ENCODE measurements at places on chromosomes 1 and 21. TPM values are rescaled to one million over a fixed set of nuclear protein-coding genes. Genes with fewer than 3 reads are reported as not detected.
A peak's percentile ranks its signal among the peaks of the same experiment; 100 is the strongest.

GRCh38 chr1:230125640-230126528 is 58.8 kb downstream of the GALNT2 start:
- DNase-seq: no peak
- H3K4me1 ChIP-seq: peaks cover 48% of the 10 kb centered on the region
- no peaks in the 10 kb centered on the region for H3K27me3 ChIP-seq
- H3K36me3 ChIP-seq: no peaks in the 10 kb centered on the region

DNA sequence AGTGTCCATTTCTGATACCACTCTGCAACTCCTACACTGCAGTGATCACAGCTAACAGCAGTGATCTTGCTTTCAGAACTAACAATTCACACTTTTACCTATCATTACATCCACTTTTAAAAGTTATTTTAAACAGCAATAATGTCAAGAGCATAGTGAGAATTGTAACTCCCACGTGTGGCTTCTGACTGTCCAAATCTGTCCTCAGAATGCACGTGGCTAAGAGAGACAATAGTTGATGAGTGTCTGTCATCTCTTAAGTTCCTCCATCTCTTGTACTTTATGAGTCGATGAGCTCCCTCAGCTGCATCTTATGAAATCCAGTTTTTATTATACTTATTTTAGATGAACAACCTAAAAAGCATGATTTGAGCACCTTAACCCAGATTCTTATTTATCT is 16.5 kb upstream of the CFHR5 start:
- no peak overlapping the region for H3K27ac ChIP-seq
- H3K4me3 ChIP-seq: no peak overlapping the region
- H3K4me1 ChIP-seq: no peaks in the 10 kb centered on the region
- no peaks in the 10 kb centered on the region for H3K36me3 ChIP-seq
- DNase-seq: no peak

GRCh38 chr1:216562383-216562782 is 139.1 kb upstream of the USH2A start:
- H3K27ac ChIP-seq: no peak overlapping the region
- no peak overlapping the region for H3K4me3 ChIP-seq
- DNase-seq: no peak
- H3K36me3 ChIP-seq: no peaks in the 10 kb centered on the region

GRCh38 chr1:225462714-225463574 is 35.1 kb upstream of the LBR start:
- no peaks in the 10 kb centered on the region for H3K27me3 ChIP-seq
- no peak for DNase-seq
- no peaks in the 10 kb centered on the region for H3K4me1 ChIP-seq
- no peaks in the 10 kb centered on the region for H3K36me3 ChIP-seq
- no peak overlapping the region for H3K27ac ChIP-seq

DNA sequence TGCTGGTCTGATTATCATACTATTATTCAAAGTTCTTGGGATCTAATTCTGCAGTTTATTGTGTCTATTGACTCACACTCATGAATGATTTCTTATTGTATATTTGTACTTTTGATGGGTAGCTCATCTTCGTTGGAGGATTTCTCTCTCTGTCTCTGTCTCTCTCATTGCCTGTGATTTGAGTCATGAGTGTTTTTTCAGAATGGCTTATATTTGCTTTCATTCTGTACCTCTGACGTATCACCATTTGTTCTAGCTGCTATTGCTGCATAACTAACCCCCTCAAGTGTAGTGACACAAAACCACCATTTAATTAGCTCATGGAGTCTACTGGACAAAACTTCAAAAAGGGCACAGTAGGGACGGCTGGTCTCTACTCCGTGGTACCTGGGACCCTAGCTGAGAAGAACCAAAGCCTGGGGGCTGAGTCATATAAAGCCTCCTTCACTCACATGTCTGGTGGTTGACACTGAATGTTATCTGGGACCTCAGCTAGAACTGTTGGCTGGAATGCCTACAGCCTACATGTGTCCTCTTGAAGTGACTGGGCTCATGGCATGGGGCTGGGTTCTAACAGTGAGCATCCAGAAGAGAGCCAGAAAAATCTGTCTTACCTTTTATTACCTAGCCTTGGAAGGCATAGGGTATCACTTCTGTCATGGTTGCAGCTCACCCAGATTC is 44.2 kb downstream of the TBX19 start:
- no peaks in the 10 kb centered on the region for H3K27me3 ChIP-seq
- no peaks in the 10 kb centered on the region for H3K36me3 ChIP-seq
- H3K4me1 ChIP-seq: no peaks in the 10 kb centered on the region
- no peak overlapping the region for H3K27ac ChIP-seq

DNA sequence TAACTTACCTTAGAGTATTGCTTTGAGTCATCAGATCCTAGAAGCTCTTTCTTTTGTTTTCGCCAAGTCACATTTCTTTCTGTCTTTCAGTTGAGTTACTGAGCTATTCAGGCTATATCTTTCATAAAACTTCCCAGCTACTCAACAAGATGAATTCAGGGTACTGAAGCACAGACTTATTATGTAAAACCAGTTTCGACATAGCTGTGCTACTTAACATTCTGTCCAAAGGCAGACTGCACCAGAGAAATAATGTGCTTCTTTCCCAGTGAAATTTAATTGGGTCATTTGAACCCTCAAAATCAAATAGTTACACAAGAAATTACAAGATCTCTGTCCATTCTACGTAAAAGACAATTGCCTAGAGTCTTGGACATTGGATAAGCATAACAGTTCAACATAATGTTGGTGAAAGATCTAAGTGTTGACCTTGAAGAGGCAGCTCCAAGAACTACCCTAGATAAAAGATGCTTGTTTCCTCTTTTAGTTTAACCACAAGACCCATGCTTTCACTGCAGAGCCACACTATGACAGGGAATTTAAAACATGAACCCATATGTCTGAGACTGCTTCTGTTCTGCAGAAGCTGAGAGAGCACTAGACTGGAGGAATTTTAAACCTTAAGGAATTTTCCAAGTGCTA is 163.2 kb downstream of the LRRC40 start:
- no peaks in the 10 kb centered on the region for H3K4me1 ChIP-seq
- H3K27me3 ChIP-seq: no peaks in the 10 kb centered on the region
- no peak overlapping the region for H3K4me3 ChIP-seq
- H3K36me3 ChIP-seq: no peaks in the 10 kb centered on the region
- no peak for DNase-seq

DNA sequence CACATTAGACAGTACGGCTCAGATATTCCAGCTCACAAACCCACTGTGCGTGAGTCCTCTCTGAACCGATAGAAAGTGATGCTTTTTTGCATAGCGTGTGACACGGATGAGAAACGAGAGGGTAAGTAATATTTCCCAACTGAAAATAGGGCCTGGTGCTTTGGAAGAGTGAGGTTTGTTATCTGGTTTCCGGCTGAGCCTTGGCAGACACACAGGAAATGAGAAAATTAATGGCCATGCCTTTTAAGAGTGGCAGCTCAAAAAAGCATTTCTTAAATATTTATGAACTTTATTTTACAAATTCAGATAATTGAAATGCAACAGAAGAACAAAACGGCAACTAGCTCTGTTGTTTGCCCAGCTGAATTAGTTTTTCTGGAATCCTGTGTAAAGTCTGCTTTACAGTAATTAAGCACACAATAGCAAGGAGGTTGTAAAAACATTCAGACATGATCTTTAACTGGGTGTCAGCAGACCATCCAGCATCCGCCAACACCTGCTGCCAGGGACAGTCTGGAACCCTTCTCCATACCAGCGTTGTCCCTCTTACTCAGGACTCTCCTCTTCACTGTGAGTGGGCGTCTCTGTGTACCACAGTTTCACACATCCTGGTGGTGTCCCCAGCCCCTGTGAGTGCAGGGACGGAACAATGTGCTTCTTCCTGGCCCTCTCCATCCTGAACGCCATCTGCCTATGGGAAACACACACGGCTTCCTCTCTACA is 155.4 kb downstream of the PGBD5 start:
- H3K27me3 ChIP-seq: no peaks in the 10 kb centered on the region
- no peaks in the 10 kb centered on the region for H3K36me3 ChIP-seq
- H3K4me3 ChIP-seq: no peak overlapping the region
- H3K4me1 ChIP-seq: peaks cover 14% of the 10 kb centered on the region
- no peak for DNase-seq

DNA sequence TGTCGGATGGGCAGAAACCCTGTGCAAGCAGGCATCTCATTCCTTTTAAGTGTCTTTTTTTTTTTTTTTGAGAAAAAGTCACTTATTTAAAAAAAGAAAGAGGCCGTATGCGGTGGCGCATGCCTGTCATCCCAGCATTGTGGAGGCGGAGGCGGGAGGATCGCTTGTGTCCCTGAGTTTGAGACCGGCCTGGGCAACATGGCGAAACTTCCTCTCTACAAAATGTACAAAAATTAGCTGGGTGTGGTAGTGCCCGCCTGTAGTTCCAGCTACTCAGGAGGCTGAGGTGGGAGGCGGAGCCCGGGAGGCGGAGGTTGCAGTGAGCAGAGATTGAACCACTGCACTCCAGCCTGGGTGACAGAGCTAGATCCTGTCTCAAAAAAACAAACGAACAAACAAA is 1.7 kb downstream of the GPR137B start:
- DNase-seq: peak; percentile 12
- no peaks in the 10 kb centered on the region for H3K36me3 ChIP-seq
- H3K4me1 ChIP-seq: peaks cover 25% of the 10 kb centered on the region
- H3K27me3 ChIP-seq: no peaks in the 10 kb centered on the region
- H3K27ac ChIP-seq: no peak overlapping the region

DNA sequence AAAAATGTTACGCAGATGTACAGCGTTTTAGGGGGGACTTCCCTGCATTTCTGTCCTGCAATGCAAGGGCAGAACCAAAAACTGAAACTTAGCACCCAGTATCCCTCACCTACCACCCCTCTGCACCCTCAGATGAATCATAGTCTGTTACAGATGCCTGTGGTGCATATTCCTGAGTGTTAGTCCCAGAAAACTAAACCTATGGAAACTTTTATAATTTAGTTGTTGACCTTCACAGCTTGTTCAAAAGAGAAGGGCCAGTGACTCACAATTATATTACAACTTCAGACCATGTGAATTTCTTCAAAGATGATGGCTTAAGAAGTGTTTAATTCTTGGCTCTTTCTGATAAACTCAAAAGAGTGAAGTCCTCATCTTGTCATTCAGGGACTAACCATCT is 5.8 kb downstream of the PTGER3 start:
- H3K36me3 ChIP-seq: no peaks in the 10 kb centered on the region
- no peak overlapping the region for H3K27ac ChIP-seq
- no peak for DNase-seq
- H3K4me3 ChIP-seq: no peak overlapping the region
- H3K4me1 ChIP-seq: peaks cover 5% of the 10 kb centered on the region
- peaks cover 2% of the 10 kb centered on the region for H3K27me3 ChIP-seq

DNA sequence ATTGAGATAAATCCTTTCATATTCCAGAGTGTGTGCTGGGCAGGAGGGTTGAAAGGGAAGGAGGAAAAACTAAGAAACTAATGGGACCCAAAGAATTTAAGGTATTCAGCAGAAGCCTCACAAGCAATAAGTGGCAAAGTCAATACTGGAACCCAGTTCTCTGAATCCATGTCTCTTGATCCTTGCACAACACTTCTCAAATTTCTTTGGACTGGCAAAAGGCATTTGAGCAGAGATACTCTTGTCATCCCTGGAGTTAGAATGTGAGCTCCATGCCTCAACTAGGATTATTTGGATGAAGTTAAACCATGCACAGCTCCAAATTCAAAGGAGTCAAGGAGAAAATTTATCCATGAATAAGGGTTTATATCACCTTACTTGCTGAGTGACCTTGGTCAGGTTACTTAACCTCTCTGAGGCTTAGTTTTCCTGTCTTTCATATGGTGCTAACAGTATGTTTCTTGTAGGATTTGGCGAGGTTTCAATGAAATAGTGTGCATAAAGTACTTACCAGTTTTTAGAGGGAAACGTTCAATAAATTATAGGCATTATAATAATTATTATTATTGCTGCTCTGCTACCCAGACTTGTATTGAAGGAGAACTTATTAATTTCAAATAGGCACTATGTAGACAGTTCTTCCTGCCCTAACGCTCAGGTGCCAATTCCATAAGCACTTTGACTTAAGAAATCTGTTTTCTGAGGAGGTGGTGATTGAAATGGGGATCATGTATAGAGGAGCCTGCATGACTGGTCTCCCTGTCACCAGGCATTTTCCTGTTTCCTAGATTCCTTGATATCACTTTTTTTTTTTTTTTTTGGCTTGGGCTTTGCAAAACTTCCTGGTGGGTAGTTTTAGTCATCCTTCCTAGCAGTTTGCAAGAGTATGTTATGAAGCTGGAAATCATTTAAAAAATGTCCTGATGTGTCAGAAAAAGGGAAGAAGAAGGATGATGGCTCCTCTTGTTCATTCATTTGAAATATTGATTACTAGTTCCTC is 125.0 kb upstream of the JUN start:
- no peak overlapping the region for H3K27ac ChIP-seq
- no peak overlapping the region for H3K4me3 ChIP-seq
- no peaks in the 10 kb centered on the region for H3K4me1 ChIP-seq
- no peaks in the 10 kb centered on the region for H3K36me3 ChIP-seq

DNA sequence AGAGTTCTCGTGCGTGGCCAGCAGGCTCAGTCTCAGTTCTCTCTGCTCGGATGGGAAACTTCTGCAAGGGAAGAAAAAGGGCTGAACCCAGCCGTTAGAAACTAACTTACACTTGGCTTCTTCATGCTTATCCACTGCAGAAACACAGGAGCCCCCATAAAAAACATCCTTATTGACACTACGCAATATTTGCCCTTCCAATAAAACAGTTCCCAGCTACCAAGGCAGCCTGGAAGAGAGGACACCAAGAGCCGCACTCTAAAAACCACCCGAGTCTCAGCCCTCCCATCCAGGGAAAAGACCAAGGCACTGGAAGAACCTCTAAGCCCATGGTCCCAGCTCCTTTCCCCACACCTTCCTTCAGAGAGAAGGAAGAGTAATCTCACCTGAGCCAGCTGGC is 61.1 kb downstream of the SSBP3 start:
- DNase-seq: no peak
- no peak overlapping the region for H3K4me3 ChIP-seq
- no peaks in the 10 kb centered on the region for H3K36me3 ChIP-seq
- peaks cover 3% of the 10 kb centered on the region for H3K4me1 ChIP-seq

DNA sequence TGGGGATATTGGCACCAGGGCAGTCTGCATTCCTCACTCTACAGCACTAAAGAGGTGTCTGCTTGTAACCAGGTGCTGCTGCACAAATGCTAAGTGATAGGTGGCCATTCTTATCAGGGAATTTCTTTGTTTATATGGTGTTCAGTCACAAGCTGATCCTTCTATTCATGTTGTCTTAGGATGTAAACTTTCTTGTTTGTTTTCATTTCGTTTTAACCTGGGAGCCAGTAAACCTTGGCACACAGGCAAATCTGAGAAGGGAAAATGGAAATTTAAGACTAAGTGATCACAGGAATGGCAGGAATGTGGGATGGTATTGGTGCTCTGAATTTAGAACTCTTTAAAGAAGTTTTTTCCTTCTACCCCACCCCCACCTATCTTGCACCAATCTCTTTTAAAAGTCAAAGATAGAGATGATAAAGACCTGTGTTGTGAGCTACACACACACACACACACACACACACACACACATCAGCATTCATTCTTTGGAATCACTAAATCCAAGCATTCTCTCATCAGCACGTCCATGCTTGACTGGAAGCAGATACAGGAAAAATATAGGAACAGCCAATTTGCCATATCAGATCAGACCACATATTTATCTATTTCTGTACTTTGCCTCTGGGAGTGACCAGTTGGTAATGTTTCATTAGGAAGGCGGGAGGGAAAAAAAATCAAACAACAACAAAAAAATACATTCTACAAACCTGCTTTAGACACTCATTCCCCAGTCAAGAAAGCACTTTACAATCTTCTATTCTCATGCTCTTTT is 451.4 kb upstream of the ADGRL2 start:
- DNase-seq: peak; percentile 8
- H3K4me1 ChIP-seq: peaks cover 26% of the 10 kb centered on the region
- H3K36me3 ChIP-seq: no peaks in the 10 kb centered on the region
- peak overlapping the region; percentile 63 for H3K27ac ChIP-seq

Gene CA6
- not detected for total RNA-seq

Gene DNMT3L
- total RNA-seq: not detected

Gene TP73
- total RNA-seq: 0.49 TPM

Gene TEDDM1
- not detected for total RNA-seq

Gene LCE1D
- not detected for total RNA-seq

Gene SPRR2F
- not detected for total RNA-seq

Gene KIAA1614
- 9.9 TPM for total RNA-seq

Data from thyroid gland (tissue), 4 donors.